ENCODE measurements at places on chromosomes 13 and 19. TPM values are rescaled to one million over a fixed set of nuclear protein-coding genes. Genes with fewer than 3 reads are reported as not detected.

The KRTDAP gene
- total RNA-seq = not detected

GRCh38 chr13:113770441-113770840 lies 11.4 kb downstream of the TMEM255B start:
- no peak for DNase-seq

The MEIS3 gene
- not detected for total RNA-seq

DNA sequence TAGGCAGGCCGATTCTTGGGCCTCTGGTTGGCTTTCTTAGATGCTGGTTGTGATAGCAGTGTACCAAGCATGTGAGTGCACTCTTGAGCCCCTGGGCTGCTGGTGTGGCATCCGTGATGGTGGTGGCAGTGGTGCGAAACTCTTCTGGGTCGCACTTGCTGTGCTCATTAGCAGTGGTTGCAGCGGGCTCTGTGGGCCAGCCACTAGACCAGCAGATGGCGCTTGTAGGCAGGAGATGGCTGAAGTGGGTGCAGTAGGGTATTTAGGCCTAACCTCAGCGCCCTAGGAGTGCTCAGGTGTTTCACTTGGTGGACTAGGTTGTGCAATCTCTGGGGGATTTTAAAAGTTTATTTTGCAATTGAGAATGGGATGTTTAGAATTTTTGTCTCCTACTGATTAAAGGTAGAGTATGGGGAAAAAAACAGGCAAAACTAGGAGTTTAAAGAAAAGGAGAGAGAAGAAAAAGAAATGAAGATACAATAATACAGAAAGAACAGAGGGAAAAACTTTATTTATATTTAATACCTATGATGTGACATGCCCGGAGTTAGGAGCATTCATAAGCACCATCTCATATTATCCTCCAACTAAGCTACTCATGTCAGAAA lies 4.3 kb upstream of the ZNF17 start:
- DNase-seq = peak; percentile 50

The NPAS1 gene
- total RNA-seq = 1.6 TPM

DNA sequence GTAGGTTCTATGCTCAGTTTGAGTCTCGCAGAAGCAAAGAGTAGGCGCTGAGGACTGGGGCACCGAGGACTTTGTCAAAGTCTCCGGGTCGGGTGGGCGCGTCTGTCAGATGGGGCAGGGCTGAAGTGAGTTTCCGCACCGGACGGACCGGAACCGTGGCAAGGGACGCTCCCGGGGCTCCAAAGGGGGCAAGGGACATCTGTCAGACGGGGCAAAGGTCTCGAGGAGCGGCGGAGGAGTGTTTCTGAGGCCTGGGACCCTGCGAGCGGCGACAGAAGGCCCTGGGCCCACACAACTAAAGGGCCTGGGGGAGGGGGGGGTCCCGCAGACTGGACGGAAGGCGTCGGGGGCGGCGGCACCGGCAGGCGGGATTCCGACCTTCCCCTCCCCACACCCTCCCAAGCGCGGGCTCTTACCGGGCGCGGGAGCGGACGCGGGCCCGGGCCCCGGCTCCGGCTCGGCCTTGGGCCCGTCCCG lies 13.3 kb upstream of the AKAP8L start:
- peak; percentile 35 for DNase-seq

The WDR88 gene
- not detected for total RNA-seq

GRCh38 chr19:32877323-32877912 lies 7.9 kb upstream of the SLC7A9 start:
- no peak for DNase-seq

GRCh38 chr19:49888510-49888824 lies 8.2 kb downstream of the IL4I1 start:
- no peak for DNase-seq

GRCh38 chr19:34217952-34218817 lies 36.2 kb upstream of the GARRE1 start:
- peak; percentile 93 for DNase-seq

DNA sequence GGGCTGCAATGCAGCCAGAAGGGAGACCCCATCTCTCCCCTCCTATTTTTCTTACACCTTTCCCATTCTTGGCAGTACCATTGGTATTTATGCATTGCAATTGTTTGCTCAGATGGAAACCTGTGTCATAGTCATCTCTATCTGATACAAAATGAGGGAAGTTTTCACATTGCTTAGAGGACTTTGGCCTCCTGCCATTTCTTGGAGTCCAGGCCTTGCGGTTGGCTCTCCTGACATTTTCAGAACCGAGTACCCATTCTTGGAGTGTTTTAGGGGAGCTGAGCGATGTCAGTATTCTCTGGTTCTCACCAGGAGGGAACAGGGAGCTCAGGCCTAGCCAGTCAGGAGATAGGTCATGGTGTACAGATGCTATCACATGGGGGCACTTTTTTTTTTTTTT lies 1.5 kb downstream of the SIN3B start:
- DNase-seq = no peak

The GJB2 gene
- not detected for total RNA-seq

DNA sequence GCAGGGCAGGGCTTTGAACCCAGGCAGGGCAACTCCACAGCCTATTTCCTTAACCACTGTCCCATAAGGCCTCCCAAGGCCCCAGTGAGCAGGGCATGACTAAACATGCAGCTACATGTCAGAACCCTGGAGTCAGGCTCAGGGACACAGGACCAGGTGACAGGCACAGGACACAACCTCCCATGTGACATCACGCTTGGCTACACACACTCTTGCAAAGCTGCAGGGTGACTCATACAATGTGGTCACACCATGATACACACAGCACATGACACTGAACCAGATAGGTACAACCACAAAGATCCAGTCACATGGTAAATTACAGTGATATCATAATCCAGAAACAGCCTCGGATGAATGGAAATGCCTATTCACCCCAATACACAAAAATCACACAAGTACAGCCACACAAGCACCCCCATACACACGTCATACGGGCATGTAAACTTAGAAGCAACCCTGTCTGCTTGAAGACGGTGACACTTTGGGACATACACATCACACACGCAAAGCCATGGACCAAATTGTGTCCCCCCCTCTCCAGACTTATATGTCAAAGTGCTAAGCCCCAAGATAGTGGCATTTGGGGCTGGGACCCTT lies 14.5 kb downstream of the KLK4 start:
- no peak for DNase-seq

The ZSCAN4 gene
- not detected for total RNA-seq

The IGFL2 gene
- not detected for total RNA-seq

- no peak for DNase-seq
These were observed 97.9 kb downstream of the DLEU7 start for GRCh38 chr13:50745542-50746115.

Measured in CD8-positive, alpha-beta T cell (primary cell).